ENCODE measurements at places on chromosomes 5 and 9. TPM values are rescaled to one million over a fixed set of nuclear protein-coding genes. Genes with fewer than 3 reads are reported as not detected.

DNA sequence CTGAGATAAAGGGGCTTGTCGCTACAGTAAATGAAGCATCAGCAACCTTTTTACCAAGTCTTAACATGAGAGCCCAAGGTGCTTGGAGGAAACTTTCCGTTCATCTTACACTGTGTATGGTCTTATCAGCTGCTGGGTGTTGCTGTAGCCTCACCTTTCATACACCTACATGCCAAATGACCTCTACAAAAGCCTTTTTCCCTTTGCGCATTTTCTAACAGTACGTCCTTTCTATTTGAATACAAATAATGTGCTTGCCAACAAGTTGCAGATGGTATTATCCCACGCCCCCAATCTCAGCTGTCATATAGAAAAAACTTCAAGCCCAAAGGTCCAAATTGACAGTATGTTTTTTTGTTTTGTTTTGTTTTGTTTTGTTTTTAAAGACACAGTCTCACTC, 96.9 kb downstream of the BNC2 start:
- DNase-seq: no peak

The RNF183 gene
- total RNA-seq: 0.50 TPM

- peak; percentile 15 for DNase-seq
Measured at GRCh38 chr9:93087971-93088655, 7.9 kb upstream of the CARD19 start.

DNA sequence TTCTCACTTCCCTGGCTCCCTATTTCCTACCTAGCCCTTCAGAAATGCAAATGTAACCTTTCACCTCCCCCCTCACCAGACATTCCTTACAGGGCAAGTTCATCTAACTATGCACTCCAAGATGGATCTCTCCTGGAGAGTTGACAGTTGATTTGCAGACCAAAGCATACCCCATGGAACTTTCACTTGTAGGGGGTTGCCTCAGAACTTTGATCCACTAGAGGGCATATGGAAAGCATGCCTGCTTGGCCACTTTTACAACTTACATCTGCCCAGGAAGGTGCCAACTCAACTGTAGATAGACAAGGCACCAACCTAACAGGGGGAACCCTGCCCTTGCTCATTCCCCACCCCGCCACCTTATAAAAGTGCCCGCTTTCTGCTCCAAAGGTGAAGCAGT, 187.8 kb downstream of the NXNL2 start:
- peak; percentile 54 for DNase-seq

GRCh38 chr9:98455256-98456155, 200.1 kb upstream of the TBC1D2 start:
- DNase-seq: no peak

- no peak for DNase-seq
Measured at GRCh38 chr9:35195683-35196082, 33.9 kb downstream of the UNC13B start.

DNA sequence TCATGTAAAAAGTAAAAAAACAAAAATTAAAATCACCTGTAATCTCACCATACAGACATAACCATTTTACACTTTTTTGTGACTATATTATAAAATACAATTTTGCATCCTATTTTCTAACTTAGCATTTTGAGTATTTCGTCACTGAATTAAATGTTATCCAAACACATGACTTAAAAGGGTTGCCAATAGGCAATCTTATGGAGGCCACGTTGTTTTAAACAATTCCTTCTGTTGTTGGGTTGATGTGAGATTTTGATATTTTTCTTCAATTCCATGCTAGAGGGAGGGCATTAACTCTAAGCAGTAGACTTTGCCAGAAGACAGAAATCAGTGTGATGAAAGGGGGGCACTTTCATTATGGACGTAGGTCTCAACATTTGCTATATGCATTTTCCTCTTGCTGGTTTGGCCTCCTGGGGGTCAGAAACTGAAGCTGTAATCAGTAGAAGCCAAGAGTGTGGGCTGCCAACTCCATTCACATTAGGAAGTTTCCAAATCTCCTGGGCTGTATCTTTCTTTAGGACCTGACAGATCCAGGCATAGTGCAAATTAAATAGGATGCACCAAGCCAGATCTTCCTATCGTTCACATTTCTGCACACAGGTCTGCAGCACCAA, 614.2 kb upstream of the CLINT1 start:
- no peak for DNase-seq

DNA sequence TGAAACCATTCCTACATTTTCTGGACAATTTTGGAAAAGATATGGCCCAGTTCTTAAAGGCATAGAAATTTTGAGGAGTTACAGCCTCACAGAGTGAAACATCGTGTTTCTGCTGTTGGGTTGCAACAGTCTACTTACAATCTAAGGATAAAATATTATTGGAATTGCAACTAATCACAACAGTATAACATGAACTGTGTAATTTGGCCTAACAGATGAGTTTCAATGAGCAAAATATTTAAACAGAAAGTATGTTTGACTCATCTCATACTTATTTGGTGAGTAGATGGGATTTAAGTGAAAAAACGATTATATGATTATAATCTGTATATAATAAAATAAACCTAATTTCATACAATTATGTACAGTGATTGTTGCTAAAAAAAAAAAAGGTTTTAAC, 1061.8 kb downstream of the CDH12 start:
- DNase-seq: no peak

DNA sequence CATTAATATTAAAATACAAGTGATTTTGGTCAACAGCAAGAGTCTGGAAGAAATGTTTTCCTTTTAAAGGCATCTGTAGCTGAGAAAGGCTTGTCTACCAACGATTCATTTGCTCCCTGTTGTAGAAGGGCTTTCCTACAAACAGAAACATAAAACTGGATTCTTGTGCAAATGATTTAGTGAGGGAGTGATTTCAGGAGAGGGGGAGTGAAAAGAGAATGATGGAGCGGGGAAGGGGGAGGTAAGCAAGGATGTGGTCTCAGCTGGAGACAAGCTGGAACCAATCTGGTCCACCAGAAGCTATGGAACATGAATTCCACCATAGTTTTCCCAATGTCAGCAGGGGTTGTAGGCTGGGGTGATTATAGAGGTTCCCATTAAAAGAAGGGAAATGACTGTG, 196.3 kb downstream of the FBXO4 start:
- no peak for DNase-seq

DNA sequence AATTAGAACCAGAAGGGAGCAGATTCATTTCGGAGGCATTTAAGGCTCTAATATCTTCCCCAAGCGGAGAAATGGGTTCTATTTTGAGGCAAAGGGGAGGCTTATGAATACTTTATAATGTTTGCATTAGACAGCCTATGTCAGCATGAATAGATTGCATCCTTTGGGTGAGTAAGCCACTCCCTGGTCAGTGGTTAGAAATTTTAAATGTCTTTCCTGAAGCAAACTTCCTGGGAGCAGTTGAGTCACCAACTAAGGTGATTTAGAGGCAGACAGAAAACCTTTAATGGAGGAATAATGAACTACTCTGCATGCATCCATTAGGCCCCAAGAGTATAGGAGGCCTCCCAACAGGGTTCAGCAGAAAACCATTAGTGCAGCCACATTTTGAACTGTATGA, 204.9 kb downstream of the ELAVL2 start:
- DNase-seq: no peak

The PCDHB6 gene
- total RNA-seq: 1.1 TPM

GRCh38 chr9:13330396-13331004, 51.0 kb upstream of the MPDZ start:
- peak; percentile 52 for DNase-seq

DNA sequence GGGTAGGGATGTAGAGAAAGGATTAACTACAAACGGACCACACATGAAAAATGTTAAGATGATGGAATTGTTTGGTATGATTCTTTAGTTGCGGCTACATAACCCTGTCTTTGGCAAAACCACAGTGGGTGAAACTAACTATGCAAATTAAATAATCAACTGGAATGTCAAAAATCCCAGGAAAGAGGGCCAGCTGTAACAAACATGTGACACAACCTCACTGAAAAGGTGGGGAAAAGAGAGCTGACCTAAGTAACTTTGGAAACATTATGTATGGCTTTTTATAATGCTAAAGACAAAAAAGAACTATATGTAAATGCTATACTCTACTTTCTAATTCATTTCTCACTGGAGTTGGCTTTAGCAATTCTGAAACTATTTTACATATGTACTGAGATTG, 252.0 kb downstream of the MRPS30 start:
- no peak for DNase-seq

DNA sequence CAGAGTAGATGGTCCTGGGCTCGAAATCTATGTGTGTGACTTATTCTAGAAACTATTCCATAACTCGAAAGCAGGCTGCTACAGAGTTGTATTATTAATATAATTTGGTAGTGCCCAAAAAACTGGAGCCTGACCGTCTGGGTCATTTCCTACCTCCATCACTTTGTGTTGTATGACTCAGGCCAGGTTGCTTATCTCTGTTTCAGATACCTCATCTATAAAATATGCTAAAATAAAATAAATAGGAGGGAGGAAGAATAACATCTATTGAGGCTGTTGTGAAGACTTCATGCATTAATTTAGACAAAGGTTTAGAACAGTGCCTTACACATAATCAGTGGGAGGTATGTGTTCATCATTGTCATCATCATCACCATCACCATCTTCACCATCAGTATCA, 57.7 kb downstream of the PDE4D start:
- DNase-seq: no peak

Measured in endodermal cell (in vitro differentiated cells).